ENCODE measurements at places on chromosomes 6 and 20.

- DNase-seq, result no peak
Observed at GRCh38 chr6:166809721-166810120, 146.6 kb downstream of the RNASET2 start.

- no peak for DNase-seq
Observed at GRCh38 chr6:83108378-83108777, 40.9 kb downstream of the DOP1A start.

DNA sequence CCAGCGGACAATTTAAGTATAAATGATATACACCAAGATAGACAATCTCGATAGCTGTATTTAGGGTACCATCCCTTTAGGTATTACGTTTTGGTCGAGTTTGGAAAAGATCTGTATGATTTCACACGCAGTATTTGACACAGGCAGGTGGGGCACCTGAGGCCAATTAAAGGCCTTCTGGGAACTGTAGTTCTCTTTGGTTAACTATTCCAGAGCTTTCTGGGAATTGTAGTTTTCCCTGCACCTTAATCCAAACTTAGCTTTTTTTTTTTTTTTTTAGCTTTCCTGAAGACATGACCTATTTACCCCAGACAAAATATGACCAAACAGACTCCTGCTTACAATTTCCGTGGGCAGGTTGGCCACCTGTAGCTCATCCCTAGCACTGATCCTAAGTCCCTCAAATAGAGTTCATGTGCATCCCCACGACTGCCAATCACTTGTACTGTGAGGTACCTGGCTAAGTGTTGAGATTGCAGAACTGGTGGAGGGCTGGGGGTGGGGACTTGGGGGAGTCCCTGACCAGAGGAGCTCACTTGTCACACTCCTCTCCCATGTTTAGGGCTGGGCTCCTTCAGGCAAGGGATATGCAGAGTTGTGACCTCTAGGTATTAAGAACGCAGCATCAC, 999 bp upstream of the EHMT2 start:
- DNase-seq, result no peak

GRCh38 chr20:19026901-19027644, 185.4 kb upstream of the SLC24A3 start:
- DNase-seq, result no peak

GRCh38 chr6:148570456-148570855, 176.4 kb upstream of the UST start:
- DNase-seq, result no peak

DNA sequence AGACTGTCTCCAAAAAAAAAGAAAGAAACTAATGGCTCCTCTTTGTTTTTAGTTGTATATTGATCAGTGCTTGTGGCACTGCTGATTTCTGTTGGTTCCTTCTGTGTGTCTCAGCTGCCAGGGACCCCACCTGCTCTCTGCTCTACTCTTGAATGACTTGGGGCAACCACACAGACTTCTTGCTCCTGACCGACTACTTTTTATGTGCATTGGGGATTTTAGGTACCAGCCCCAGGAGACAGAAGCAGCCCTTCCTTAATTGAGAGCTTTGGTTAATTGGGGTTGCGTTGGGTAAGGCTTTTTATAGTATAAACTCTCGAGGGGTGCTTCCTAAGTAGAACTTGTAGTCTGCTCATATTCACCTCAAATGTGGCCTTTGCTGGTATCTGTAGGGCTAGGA, 6.9 kb downstream of the STK35 start:
- DNase-seq, result no peak

Measured in neural crest cell (in vitro differentiated cells).